CD8-positive, alpha-beta memory T cell (primary cell): ENCODE measurements at places on chromosomes 13 and 19. TPM values are rescaled to one million over a fixed set of nuclear protein-coding genes. Genes with fewer than 3 reads are reported as not detected.

- H3K4me3 ChIP-seq = no peak overlapping the region
- DNase-seq = no peak
- H3K27me3 ChIP-seq = no peaks in the 10 kb centered on the region
- H3K36me3 ChIP-seq = no peaks in the 10 kb centered on the region
- H3K27ac ChIP-seq = no peak overlapping the region
Measured at GRCh38 chr13:70960841-70961443, 852.7 kb upstream of the KLHL1 start.

DNA sequence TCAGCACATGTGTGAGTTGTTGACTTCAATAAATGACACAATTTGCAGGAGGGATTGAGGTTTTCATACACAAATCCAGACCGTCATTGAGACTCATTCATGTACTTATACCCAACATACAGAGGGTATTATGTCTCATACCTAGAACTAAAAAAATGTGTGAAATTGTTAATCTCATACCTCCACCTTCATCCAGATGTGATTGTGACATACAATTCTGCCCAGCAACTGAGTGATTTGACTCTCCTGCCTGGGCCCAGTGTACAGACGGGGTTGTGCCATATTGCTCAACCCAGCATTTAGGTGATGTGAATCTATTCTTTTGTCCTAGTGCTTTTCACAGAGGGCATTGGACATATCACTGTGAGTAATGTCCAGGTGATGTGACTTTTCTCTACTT, 12.6 kb upstream of the ZNF681 start:
- H3K27ac ChIP-seq = no peak overlapping the region
- H3K36me3 ChIP-seq = no peaks in the 10 kb centered on the region
- DNase-seq = no peak
- H3K4me1 ChIP-seq = no peaks in the 10 kb centered on the region
- no peak overlapping the region for H3K4me3 ChIP-seq

DNA sequence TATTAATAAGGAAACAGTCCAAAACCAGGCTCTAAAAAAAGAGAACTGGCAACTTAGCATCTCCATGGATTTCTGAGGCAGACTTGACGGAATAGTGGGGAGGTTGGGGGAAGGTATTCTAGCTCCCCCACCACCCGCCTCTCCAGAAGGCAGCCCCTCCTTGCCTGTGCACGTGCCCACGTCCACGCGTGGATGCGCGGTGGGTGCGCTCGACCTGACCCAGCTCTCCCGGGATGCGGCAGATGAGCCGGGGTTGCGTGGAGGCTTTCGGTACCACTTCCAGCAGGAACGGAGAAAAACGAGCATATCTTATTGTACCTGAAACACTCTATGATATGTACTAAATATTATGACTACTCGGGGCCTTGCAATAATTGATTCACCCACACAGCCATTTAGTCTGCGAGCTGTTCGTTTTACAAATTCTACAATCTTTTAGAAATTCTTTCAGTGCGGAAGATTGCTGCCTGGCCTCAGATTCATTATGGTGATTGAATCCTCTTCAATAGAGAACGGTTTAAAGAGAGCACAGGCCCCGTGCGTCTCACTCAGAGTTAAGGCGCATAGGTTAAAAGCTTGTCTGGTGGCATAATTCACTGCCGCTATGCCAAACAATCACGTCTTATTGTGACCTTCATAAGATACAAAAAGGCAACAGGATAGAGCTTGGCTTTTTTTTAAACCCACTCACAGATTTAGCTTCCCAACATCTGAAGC, 117.9 kb downstream of the URI1 start:
- H3K36me3 ChIP-seq = no peaks in the 10 kb centered on the region
- no peak overlapping the region for H3K27ac ChIP-seq
- no peaks in the 10 kb centered on the region for H3K4me1 ChIP-seq
- DNase-seq = no peak
- no peaks in the 10 kb centered on the region for H3K27me3 ChIP-seq

GRCh38 chr13:114106991-114107685, 25.3 kb downstream of the RASA3 start:
- no peak overlapping the region for H3K4me3 ChIP-seq
- H3K27ac ChIP-seq = no peak overlapping the region
- DNase-seq = no peak

- H3K4me3 ChIP-seq = no peak overlapping the region
- H3K27ac ChIP-seq = no peak overlapping the region
- no peaks in the 10 kb centered on the region for H3K36me3 ChIP-seq
- peaks cover 86% of the 10 kb centered on the region for H3K4me1 ChIP-seq
- no peak for DNase-seq
Measured at GRCh38 chr13:99373436-99373835, 66.2 kb upstream of the GPR183 start.

- no peaks in the 10 kb centered on the region for H3K4me1 ChIP-seq
- peaks cover 36% of the 10 kb centered on the region for H3K36me3 ChIP-seq
- H3K27ac ChIP-seq = no peak overlapping the region
- H3K4me3 ChIP-seq = no peak overlapping the region
- no peaks in the 10 kb centered on the region for H3K27me3 ChIP-seq
- DNase-seq = no peak
Measured at GRCh38 chr19:46388311-46389095, 24.9 kb downstream of the CCDC8 start.

DNA sequence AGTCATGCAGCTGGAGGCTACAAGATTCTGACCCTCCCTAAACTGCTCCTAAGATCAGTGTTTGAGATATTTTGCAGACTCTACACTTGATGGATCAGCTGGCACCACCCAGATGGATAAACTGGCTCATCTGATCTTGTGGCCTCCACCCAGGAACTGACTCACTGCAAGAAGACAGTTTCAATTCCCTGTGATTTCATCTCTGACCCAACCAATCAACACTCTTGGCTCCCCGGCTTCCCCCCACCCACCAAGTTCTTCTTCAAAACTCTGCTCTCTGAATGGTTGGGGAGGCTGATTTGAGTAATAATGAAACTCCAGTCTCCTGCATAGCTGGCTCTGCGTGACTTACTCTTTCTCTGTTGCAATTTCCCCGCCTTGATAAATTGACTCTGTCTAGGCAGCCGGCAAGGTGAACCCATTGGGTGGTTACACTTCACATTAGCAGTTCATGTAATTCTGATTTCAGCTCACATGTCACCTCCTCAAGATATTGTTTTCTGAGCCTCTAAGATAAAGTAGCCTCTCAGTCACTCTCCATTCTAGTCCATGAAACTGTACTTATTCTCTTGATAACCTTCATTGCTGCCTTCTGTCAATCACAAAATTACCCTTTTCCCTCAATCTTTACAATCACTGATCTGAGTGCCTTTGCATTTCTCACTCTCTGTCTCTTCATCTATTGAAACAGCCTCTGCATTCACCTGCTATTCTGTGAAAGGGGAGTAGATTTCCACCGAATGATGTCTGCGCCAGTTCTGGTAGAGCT, 9.9 kb upstream of the FPR3 start:
- no peak overlapping the region for H3K27ac ChIP-seq
- DNase-seq = no peak
- no peak overlapping the region for H3K4me3 ChIP-seq
- H3K27me3 ChIP-seq = no peaks in the 10 kb centered on the region
- H3K36me3 ChIP-seq = no peaks in the 10 kb centered on the region

DNA sequence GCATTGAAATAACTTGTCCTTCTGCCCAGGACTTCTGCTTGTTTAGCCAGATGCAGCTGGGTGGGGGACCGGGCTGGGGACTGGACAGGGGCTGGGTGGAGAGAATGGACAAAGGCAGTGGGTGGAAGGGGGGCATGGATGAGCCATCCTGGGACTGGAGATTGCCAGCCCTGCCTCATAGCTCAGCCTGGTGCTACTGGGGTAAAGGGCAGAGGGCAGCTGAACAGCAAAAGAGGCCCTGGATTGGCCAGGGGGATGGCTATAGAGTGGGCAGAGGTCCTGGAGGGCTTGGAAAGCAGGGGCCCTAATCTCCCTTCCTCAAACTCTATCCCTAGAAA, 17.7 kb upstream of the PLAUR start:
- no peaks in the 10 kb centered on the region for H3K36me3 ChIP-seq
- H3K27me3 ChIP-seq = no peaks in the 10 kb centered on the region
- H3K4me3 ChIP-seq = no peak overlapping the region
- H3K4me1 ChIP-seq = no peaks in the 10 kb centered on the region

- no peak for DNase-seq
- no peaks in the 10 kb centered on the region for H3K4me1 ChIP-seq
- no peaks in the 10 kb centered on the region for H3K27me3 ChIP-seq
- no peak overlapping the region for H3K27ac ChIP-seq
Measured at GRCh38 chr13:86986448-86986847, 684.7 kb upstream of the SLITRK5 start.

DNA sequence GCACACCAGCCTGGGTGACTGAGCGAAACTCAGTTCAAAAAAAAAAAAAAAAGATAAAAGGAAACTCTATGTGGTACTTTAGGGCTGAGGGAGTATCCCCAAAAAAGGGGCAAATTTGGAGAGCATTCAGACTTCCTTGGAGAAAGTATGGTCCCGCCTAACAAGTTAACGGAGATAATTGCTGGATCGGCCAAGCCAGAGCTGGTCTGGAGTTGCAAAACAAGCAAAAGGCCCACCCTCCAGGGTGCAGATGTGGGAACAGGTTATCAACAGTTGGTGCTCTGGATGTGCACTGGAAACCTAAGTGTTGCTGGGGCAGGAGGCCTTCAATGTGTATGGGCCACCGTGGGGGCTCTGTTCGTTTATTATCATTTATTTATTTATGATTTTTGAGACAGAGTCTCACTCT, 2.8 kb downstream of the IQCN start:
- H3K27ac ChIP-seq = no peak overlapping the region
- H3K4me3 ChIP-seq = no peak overlapping the region
- no peaks in the 10 kb centered on the region for H3K27me3 ChIP-seq
- H3K36me3 ChIP-seq = peaks cover 2% of the 10 kb centered on the region

DNA sequence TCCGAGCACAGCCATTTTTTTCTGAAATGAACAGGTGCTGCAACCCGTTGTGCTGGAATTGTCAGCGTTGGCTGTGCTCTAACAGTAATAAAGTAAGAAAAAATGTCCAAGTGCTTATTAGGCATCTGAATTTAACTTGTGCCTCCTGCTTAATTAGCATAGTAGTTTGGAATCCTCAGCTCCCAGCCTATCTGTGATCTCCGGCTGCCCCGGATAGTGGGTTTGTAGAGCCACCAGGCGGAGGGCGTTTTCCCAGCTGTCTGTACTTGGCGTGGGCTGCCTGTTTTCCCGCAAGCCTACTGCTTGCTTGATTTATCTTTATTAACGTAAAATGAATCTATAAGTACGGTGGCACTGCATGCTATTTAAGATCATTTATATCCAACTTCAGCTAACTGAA, 137.9 kb downstream of the MTUS2 start:
- H3K27me3 ChIP-seq = no peaks in the 10 kb centered on the region
- no peak overlapping the region for H3K4me3 ChIP-seq
- no peak for DNase-seq

- H3K4me3 ChIP-seq = no peak overlapping the region
- no peaks in the 10 kb centered on the region for H3K4me1 ChIP-seq
Measured at GRCh38 chr13:27379694-27380641, 44.5 kb upstream of the GTF3A start.

GRCh38 chr19:54449701-54450069, 686 bp downstream of the LENG8 start:
- peak overlapping the region; percentile 94 for H3K4me3 ChIP-seq
- DNase-seq = no peak
- H3K27ac ChIP-seq = peak overlapping the region; percentile 97
- H3K27me3 ChIP-seq = no peaks in the 10 kb centered on the region
- H3K4me1 ChIP-seq = peaks cover 37% of the 10 kb centered on the region
- H3K36me3 ChIP-seq = peaks cover 40% of the 10 kb centered on the region

- H3K27me3 ChIP-seq = no peaks in the 10 kb centered on the region
- H3K27ac ChIP-seq = no peak overlapping the region
- no peaks in the 10 kb centered on the region for H3K4me1 ChIP-seq
- no peak for DNase-seq
- no peak overlapping the region for H3K4me3 ChIP-seq
Measured at GRCh38 chr13:30832845-30833332, 73.2 kb upstream of the MEDAG start.

DNA sequence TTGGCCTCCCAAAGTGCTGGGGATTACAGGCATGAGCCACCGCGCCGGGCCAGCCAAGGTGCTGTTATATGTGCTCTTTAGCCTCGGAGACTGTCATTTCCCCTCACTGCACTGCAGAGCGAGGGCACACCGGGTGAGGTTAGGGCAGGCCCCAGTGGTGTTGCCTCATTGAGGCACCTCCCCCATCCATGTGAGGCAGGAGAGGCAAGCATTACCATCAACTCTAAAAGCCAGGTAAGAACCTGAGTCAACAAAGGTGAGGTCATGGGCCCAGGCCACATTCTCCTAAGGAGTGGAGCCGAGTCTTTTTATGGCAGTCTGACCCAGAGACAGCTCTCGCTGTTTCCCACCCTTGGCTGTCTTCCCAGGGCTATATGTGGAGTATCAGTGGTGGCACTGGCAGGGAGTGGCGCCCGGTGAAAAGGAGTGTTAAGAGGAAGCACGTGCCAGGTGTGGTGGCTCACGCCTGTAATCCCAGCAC, 10.9 kb downstream of the B3GNT8 start:
- DNase-seq = no peak
- peaks cover 37% of the 10 kb centered on the region for H3K36me3 ChIP-seq
- H3K4me3 ChIP-seq = no peak overlapping the region
- H3K4me1 ChIP-seq = no peaks in the 10 kb centered on the region
- H3K27me3 ChIP-seq = no peaks in the 10 kb centered on the region

GRCh38 chr19:58563823-58564222, 5.4 kb upstream of the UBE2M start:
- no peaks in the 10 kb centered on the region for H3K36me3 ChIP-seq
- H3K4me3 ChIP-seq = no peak overlapping the region

DNA sequence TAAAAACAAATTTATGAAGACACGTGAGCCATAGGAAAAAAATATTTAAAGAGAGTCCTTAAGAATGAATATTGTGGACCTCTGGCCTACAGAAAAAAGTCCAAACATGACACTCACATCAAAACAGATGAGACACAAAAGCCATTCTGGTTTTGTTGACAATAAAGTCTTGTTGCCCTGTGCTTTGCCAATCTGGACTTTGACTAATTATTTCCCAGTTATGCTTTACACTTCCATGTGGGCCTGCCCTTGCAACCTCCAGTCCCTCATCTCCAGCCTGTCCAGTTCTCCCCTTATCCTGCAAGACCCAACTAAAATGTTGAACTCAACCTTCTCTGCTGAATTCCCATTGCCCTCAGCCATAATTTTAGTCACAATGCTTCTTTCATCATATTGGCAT, 184.5 kb upstream of the SERP2 start:
- no peak overlapping the region for H3K27ac ChIP-seq
- no peak for DNase-seq
- H3K4me3 ChIP-seq = no peak overlapping the region
- no peaks in the 10 kb centered on the region for H3K27me3 ChIP-seq
- no peaks in the 10 kb centered on the region for H3K36me3 ChIP-seq

- DNase-seq = no peak
- no peak overlapping the region for H3K4me3 ChIP-seq
- no peaks in the 10 kb centered on the region for H3K36me3 ChIP-seq
- no peak overlapping the region for H3K27ac ChIP-seq
- H3K27me3 ChIP-seq = no peaks in the 10 kb centered on the region
Measured at GRCh38 chr13:30268673-30269072, 38.7 kb downstream of the KATNAL1 start.

Gene OLFM4
- polyA plus RNA-seq = not detected

Gene C1QTNF9B
- not detected for polyA plus RNA-seq

Gene ELANE
- polyA plus RNA-seq = not detected

Gene GPC6
- not detected for polyA plus RNA-seq

Gene CIC
- polyA plus RNA-seq = 2.7 TPM

Gene CGB1
- polyA plus RNA-seq = not detected

Gene ZNF536
- polyA plus RNA-seq = not detected

Gene FGF22
- not detected for polyA plus RNA-seq

Gene SLC25A30
- polyA plus RNA-seq = 1.7 TPM

Gene YJEFN3
- not detected for polyA plus RNA-seq

Gene SBSN
- not detected for polyA plus RNA-seq

Gene ZGLP1
- polyA plus RNA-seq = 0.56 TPM

Gene ETFB
- polyA plus RNA-seq = 80.0 TPM

Gene PTGIR
- not detected for polyA plus RNA-seq

Gene ZIM2
- polyA plus RNA-seq = not detected

Gene GPX4
- 373 TPM for polyA plus RNA-seq

Gene ZNF541
- 0.18 TPM for polyA plus RNA-seq
